ENCODE measurements at places on chromosomes 6 and 20.
A peak's percentile ranks its signal among the peaks of the same experiment; 100 is the strongest.

GRCh38 chr6:146894624-146895023 is 295.9 kb downstream of the ADGB start:
- no peak for DNase-seq

DNA sequence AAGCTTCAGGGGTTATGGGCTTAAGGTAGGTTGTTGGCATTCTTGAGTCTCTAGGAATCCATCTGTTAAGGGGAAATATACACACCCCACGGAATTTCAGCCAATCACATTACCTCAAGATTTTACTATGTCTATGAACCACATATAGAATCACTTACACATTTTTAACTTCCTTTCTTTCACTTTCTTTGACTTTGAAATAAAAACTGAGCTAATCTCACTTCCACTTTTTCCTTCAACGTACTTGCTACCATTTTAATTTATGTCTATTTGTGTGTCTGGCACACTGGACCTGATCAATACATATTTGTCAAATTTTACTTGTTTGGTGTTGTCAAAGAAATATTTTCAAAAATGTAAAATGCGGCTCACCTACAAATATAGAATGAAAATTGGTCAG is 545.4 kb upstream of the JAG1 start:
- DNase-seq: no peak

DNA sequence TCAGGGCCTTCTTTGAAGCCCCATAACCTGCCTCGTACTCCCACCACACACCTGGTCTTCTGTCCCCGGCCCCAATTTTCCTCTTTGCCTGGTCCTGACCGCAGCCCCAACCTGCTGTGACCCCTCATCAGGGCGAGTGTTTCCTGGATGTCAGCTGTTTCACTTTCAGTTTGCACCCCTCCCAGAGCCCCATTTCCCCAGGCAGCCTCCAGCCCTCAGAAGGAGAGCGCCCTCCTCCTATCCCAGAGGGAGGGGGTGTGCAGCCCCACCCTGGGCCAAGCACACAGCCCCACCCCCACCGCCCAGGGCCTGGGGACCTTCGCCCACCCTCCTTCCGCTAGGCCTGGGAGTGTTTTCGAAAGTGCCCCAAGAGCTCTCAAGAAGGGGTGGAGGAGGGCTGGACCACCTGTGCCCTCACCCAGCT is 1.5 kb downstream of the BAK1 start:
- DNase-seq: peak; percentile 46

- peak; percentile 64 for DNase-seq
Measured at GRCh38 chr20:57391439-57392301, 474 bp downstream of the RBM38 start.

DNA sequence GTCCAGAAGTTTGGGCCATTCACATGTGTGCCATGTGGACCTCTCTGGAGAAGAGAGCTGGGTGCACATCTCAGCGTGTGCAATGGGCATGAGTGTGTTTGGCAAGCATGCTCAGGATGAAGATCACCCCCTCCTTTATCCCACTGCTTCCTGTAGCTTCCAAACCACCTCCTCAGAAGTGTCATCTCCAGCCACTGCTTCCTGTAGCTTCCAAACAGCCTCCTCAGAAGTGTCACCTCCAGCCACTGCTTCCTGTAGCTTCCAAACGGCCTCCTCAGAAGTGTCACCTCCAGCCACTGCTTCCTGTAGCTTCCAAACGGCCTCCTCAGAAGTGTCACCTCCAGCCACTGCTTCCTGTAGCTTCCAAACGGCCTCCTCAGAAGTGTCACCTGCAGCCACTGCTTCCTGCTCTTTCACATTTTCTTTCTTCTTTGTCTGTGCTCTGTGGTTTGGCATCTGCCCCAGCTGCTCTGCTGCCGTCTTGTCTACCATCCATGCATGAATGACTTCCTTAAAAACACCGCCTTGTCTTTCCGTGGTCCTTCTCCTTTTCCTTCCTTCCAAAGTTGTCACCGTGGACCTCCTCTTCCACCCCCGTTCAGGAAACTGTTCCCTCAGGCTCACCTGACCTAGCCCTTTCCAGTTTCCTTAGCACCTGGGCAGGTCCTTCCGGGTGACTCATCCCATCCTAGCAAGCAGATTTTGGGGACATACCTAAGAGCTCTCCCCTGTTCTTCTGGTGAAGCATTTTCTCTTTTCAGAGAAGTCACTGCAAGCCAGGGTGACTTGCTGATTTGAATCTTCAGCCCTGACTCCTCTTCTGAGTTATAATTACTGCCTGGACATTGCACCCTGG is 43.5 kb upstream of the TIAM2 start:
- no peak for DNase-seq

- no peak for DNase-seq
Measured at GRCh38 chr6:11614534-11615213, 77.1 kb downstream of the TMEM170B start.

DNA sequence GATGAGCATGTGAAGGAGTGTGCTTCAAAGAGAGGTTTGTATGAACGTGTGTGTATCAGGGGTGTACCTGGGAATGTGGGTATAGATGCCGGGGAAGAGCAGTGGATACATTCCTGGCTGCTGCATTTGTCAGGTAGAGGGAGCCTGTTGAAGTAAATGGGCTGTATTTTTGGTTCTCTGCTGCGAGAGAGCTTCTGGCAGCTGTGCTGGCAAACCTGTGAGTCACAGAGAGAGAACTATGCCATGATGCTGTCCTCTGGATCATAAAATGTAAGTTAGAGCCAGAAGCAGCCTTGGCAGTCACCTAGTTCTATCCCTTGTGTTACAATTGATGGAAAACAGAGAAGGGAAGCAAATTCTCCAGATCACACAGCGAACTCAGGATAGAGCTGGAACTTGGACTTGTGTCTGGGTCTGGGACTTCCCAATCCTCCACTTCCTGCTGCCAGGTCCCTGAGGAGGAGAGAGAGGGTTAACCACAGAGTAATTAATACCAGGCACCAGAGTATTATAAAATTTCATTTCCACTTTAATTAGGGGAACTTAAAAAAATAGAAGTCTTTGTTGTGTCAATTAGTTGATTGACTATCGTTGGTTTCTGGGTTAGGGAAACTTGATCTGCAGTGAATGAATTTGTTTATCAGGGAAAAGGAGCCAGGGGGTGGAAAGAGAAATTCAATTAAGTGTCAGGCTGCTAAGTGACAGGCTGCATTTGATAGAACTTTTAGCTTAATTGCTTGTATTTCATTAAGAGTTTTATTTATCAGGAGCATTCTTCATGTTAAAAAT is 41.1 kb upstream of the GTSF1L start:
- DNase-seq: no peak

DNA sequence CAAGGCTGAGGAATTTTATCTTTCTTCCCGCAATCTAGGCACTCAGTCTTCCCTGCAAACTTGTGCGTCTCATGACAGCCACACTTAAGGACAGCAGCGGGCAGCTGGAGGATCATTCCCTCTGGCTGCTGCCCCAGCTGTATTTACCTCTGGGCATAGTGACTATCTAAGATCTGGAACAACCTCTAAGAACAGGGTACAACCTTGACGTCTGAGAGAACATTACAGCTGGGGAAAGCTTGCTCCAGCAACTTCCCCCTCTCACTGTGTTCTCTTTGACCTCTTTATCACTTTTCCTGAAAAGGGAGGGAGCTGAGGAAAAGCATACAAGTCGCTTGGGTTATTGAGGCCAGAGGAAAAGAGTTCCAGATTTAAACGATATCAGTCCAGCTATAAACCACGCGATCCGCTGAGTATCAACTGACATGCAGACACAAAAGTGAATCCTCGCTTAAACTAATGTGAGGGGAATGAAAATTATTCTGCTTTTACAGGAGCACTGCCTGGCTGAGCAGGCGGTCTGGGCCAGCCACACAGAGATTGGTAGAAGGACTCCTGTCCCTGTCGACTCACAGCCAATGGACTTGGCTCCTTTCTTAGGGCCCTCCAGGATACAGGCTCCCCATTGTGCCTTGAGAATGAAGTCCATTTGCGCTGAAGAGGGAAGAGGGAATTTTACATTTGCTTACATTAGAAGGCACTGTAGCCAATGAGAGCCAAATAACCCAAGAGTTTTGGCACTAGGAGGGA is 153.3 kb downstream of the QRSL1 start:
- no peak for DNase-seq

- no peak for DNase-seq
Measured at GRCh38 chr6:151440930-151441329, 11.0 kb downstream of the RMND1 start.

GRCh38 chr20:57772349-57772964 is 62.6 kb upstream of the PMEPA1 start:
- DNase-seq: peak; percentile 22

DNA sequence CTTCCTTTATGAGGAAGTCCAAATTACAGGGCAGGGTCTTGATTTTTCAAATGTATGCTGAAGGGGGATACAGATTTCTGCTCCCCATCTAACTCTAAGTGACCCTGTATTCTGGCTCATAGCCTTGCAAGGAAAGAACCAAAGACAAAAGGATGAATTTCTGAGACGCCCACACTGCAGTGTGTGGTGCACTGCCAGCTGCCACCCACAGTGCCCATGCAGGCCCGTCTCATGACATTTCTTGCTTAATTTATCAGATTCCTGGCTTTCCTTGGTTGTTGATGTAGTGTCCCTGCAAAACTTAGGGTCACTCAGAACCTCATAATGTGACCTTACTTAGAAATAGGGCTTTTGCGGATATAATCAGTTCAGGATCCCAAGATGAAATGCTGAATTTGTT is 68.0 kb downstream of the CBLN4 start:
- no peak for DNase-seq

GRCh38 chr20:35503841-35504561 is 25.5 kb downstream of the C20orf173 start:
- no peak for DNase-seq

- no peak for DNase-seq
Measured at GRCh38 chr6:11064836-11065235, 20.7 kb upstream of the ELOVL2 start.

DNA sequence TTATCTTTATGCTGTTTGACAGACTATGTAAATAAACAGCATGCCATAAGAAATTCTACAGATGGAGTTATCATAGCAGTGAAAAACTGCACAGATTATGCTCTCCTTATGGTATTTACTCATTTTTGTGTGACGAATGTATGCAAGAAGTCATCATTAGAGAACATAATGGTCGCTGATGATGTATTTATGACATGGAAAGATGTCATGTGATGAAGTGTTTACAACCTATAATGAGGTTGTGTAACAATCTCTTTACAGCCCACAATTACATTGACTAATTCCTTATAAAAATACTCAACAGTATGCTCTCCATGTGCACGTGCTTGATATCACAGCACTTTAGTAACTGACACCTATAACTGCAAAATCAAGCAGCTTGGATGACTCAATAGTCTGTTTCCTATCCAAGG is 192.4 kb downstream of the BMP2 start:
- DNase-seq: no peak

GRCh38 chr6:76633259-76633658 is 560.8 kb upstream of the IMPG1 start:
- no peak for DNase-seq

DNA sequence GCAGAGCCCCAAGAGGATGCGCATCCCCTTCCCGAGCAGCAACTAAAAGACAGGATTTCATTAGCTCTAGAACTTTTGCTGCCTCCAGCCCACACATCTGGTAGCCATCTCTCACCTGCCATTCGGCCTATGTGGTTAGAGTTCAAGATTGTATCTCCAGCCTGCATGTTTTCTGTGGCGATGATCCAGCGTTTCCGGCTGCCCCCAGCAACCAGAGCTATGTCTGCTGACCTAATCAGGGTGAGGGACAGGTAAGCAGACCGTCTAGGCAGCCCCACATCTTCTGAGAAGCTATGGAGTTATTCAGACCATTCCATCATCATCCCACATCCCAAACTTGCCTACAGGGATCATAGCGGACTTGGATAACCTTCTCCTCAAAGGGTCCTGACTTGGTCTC is 2.3 kb upstream of the CUL7 start:
- no peak for DNase-seq

DNA sequence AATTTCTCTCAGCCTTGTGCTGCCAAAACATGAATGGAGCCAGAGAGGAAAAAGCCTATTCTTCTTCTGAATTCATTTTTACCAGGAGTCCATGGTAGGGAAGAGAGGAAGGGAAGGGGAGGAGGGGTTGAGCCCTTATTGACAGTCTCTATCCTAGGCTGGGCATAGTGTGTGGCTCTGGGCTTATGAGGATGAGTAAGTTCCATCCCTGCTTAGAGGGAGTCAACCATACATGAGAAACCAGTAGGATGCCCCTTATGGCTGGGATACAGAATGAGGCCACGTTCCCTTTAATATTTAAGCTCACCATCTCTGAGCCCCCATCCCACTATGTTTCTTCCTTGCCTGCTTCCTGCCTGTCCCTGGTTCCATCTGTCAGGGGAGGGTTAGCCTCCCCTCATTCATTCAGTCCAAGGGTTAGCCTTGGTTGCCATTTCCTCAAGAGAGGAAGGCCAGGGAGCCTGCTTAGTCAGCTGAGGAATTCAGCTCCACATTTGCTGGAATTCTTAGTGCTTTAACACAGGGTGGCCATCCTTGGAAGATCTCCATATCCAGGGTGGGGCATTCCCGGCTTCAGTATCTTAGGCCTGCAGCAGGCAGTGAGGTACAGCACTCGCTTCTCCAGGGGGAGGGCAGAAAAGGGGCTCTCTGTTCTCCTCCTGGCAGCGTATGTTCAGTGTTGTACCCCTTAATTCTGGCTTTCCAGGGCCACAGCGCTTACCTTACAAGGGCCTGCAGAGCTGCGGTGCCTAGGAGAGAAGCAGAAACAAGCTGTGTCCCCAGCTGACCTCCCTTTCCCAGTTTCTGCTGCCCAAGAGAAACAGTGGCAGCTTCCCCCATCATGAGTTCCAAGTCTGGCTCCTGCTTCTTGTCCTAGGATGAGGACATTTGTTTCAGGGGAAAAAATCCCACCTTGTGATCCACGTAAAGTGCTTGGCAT is 12.5 kb downstream of the SIRT5 start:
- DNase-seq: no peak
